ENCODE measurements at places on chromosomes 3 and 15.

DNA sequence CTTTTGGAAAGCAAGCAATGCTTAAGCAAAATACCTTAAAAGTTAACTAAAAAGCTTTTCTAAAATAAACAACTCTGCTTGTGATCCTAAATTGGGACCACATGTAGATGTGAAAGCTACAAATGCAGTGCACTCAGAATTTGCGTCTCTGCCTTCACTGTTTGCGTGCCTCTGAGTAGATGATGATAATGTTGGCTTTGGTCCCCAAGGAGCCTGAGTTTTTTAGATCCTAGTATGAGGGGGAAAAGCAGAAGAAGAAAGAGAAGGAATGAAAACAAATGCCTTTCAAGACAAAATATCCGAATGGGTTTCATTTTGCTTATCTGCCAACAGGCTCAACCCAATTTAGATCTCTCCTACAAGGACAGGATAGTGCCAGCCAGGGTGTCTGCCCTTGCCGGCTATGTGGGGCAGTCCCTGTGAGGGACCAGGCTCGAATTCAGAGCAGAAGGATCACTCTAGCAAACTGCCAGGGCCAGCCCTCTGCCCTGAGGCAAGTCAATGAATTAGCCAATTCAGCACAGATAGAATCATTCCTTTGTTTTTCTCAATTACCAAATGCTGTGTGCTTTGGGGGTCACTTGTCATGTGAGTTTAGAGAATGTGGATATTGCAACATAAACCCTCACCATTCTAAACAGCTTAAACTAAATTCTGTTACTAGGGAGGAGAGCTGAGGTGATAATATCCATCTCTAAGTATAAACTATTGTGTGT lies 28.5 kb downstream of the SCG5 start:
- DNase-seq = no peak

DNA sequence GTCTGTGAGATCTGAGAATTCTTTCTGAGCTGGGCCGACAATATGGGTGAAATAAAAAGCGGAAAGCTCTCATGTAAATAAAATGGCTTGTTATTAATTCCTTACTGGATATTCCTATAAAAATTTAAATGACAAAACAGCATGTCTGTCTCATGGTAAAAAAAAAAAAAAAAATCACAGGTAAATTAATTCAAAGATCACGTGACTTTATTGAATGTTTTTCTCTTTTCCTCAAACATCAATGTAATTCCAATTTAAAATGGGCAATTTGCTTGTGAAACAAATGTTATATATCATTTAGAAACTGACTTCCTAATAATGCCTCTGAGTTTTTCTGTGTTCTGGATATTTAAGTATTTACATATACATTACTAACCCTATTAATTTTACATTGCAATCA lies 280.3 kb downstream of the NR2F2 start:
- no peak for DNase-seq

DNA sequence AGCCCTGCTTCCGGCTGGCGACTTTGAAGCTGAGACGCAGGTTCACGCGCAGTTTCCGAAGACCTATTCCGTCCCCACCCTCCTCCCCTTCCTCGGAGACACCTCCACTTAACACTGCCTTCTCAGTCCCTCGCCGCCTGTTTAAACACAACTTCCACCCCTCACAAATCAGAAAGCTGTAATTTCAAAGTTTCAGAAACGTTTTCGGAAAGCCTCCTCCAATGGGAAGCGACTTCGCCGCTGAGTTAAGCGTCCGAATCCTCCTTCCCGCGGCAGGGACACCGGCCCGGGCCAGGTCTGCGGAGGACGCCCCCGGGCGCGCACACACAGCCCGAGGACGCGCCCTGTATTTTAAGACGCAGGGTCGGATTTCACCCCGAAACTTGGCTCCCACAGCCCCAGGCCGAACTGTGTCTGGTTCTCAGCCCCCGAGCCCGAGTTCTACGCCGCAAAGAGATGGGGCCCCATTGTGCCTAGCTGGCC lies 559 bp upstream of the LRRN1 start:
- DNase-seq = peak; percentile 75

DNA sequence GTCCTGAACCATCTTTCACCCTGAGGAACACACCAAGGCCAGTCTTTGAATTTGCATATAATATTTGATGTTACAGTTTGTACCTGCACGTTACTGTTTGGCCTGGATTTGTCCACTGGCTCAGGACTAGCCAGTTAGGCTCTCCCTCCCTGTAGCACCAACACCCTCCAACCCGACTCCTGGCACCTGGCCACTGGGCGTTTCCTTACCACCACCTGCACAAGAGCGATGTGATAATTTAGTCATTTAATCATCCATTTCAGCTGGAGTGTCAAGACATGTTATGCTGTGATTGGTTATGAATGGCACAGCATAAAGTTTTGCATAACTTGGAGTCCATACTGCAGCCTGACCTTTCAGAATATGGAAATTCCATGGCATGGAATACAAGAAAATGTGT lies 242.4 kb downstream of the KCNMB2 start:
- no peak for DNase-seq

Measured in left forelimb (tissue), 1 donor.